Metanephros (tissue), 2 donors: ENCODE measurements at places on chromosomes 6 and 20. TPM values are rescaled to one million over a fixed set of nuclear protein-coding genes. Genes with fewer than 3 reads are reported as not detected.

Gene ANGPT4
- 0.12 TPM for total RNA-seq

Gene GPX5
- total RNA-seq = not detected

Gene HLA-DOA
- total RNA-seq = 11.0 TPM

Gene CCM2L
- total RNA-seq = 12.7 TPM

Gene LY86
- 4.1 TPM for total RNA-seq

Gene MDFI
- 45.7 TPM for total RNA-seq

Gene ADGRF4
- 0.18 TPM for total RNA-seq

Gene AIF1
- 18.7 TPM for total RNA-seq

Gene FAXC
- total RNA-seq = 2.4 TPM

Gene FKBP1A
- total RNA-seq = 125 TPM

Gene SLC12A5
- total RNA-seq = not detected

Gene KIF25
- 0.18 TPM for total RNA-seq

Gene WFDC9
- total RNA-seq = not detected
